HuH-7 (cell line): ENCODE measurements at places on chromosomes 3 and 15.

- DNase-seq = no peak
Observed at GRCh38 chr15:30939161-30939560, 35.4 kb downstream of the FAN1 start.

DNA sequence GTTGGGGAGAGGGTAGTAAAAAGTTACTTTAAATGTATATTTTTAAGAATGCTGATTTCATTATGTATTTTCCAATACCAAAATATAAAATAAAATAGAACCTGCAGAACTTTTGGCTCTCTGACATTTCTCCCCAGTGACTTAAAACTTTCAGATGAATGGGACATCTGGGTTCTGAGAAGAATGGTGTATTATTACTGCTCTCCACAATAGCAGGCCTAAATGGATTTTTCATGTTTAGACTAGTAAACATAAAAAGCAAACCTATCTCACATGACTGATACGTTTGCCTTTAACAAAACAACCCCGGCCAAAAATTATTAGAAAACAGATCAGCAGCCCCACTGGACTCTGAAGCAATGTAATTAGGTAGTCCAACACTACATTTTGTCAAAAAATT lies 73.8 kb downstream of the FHIT start:
- no peak for DNase-seq

GRCh38 chr3:117955196-117955595 lies 1079.5 kb downstream of the IGSF11 start:
- DNase-seq = no peak

- DNase-seq = no peak
Observed at GRCh38 chr15:91611561-91612323, 241.8 kb upstream of the SLCO3A1 start.

GRCh38 chr3:71241981-71242560 lies 341.5 kb downstream of the FOXP1 start:
- no peak for DNase-seq

- DNase-seq = no peak
Observed at GRCh38 chr15:99305761-99306505, 54.7 kb downstream of the LRRC28 start.

DNA sequence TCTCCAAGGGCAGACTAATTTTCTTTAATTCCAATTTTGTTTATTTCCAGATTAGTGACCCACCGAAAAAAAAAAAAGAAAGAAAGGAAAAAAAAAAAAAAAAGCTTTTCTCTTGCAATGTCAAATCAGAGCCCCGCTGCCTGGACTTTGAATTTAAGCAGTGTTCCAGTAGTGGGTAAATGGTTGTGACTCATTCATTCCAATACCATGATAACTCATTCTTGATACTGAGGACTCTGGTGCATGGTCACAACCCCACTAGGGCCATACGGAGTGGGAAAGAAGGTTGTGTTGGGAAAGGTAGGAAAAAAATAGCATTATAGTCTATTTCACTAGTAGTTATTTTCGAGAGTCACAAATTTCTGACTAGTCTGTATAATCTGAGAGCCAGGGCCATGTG lies 59.1 kb upstream of the COL8A1 start:
- no peak for DNase-seq
